ENCODE measurements at places on chromosomes 11 and 22.

- no peak for DNase-seq
These were observed 180.9 kb downstream of the KIF18A start for GRCh38 chr11:27926981-27927481.

GRCh38 chr22:17804331-17805080 lies 30.2 kb upstream of the BID start:
- no peak for DNase-seq

DNA sequence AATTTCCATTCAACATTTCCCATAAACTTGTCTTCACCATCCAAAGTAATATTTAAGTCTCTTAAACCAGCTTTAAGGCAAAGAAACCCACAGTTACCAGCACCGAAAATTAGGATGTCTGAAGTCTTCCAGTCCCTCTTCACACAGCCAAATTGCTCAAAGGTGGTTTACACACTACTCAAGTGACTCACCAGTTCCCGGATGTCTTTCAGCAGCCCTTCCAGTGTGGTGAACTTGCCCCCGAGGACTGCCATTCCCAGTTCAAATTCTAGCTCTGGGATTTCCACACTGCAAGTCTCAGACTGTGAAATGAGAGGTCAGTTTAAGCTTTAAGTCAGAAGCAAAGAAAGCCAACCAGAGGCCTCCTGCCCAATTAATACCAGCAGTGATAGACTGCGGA lies 5.1 kb downstream of the ZPR1 start:
- DNase-seq, result no peak

DNA sequence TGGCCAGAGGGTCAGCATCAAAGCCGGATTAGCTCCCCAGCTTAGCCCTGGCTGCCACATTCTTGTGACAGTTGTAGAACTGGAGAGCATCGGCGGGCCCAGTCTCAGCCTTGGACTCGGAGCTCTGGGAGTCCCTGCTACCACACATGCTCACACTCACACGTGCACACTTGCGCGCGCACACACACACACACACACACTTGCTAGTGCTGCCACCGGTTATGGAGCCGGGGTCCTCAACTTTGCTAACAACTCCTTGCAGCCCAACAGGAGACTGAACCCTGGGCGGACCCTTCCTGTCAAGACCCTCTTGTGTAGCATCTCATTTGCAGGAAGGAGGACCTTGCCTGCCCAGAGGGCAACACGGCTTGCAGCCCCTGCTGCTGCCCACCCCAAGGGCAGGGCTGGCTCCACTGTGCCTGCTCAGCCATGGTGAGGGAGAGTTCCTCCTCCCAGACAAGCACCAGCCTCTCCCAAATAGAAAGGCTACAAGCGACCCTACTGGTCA lies 107.6 kb downstream of the WNT7B start:
- no peak for DNase-seq

DNA sequence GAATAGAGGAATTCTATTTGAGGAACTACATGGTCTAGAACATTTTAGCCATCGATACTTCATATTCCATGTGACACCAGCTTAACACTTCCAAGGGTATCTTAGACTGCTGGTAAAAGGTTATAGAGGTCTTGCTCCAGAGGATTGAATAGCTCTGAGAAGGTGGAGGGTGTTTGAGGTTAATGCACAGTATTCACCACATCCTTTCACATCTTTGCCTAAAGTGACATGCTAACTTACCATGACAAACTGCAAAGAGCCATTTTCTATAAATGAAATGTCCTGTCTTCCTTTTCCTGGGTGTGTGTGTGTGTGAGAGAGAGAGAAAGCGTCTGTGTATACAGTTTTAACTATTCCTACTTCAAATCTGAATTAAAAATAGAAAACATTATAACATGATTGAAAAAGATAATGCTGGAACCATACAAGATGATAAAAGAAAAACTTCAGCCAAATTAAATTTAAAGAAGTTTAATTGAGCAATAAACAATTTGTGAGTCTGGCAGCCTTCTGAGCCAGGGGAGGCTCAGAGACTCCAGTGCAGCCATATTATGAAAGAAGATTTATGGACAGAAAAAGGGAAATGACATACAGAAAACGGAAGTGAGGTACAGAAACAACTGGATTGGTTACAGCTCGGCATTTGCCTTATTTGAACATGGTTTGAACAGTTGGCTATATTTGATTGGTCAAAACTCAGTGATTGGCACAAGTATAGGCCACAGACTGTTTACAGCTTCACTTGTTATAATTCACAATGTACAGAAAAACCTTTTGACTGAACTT lies 320.9 kb upstream of the CCDC179 start:
- DNase-seq, result no peak

DNA sequence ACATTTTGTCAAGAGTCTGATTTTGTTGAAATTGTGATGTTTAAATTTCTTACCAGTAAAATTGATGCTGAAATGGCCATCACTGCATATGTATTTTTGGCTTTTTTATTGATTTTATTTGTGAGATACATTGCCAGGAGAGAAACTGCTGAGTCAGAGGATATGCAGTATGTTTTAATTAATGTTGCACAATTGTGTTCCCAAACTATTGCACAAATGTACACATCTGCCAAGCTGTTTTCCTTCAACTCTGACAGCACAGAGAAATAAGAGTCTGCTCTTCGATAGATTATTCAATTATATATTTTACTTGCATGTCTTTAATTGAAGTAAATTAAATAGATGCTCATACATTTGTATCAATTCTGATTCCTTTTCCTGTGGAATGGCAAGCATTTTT lies 640.2 kb upstream of the LUZP2 start:
- DNase-seq, result no peak
